Activated CD8-positive, alpha-beta memory T cell treated with anti-CD3 and anti-CD28 coated beads for 4 hours (primary cell): ENCODE measurements at places on chromosomes 12 and 14.

GRCh38 chr12:2794736-2795289, at the start of gene FKBP4:
FKBP4 (plus strand) TSS chr12:2794970; CDS start chr12:2795140, 170 bp downstream.
- peak; percentile 86 for DNase-seq

DNA sequence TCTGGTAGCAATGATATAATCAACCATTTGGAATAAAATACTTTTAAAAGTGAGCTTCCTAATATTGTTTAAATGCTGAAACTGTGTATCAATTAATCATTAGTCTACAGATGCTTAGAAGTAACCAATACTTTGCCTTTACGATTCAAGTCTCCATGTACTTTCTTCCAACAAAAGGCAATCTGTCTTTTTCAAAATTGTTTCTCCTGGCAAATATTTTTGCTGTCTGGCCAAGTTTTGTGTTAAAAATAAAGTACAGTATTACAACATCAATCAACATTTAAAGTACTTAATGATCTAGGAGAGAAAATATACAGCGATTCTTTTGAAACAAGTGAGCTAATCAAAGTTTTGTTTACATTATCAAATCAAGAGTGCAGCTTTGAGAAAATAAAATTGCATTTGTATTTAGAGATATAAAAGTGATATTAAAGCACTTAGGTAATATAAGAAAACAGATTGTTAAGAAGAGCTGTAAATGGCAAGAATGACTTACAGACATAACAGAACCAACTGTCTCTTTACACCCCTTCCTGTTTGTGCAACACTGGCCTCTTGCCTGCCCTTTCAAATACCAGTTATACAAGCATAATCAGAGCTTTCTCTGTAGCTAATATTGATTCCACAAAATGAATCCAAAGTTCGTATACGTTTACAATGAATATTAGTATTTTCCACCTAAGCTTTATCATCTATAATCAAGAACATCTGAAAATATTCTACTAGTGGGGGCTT, 38.2 kb upstream of the FBLN5 start:
- DNase-seq: no peak

DNA sequence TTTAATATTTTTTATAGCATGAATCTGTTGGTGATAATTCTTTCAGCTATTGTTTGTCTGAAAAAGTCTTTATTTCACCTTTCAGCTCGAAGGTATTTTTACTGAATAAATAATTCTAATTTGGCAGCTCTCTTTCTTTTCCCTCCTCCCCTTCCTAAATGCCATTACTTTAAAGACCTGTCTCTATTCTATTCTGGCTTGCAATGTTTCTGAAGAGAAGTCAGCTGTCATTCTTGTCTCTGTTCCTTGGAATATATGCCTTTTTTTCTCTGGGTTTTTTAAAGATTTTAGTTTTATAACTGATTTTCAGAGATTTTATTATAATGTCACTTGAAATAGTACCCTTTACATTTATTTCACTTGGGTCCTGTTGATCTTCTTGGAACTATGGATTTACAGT, 237.9 kb upstream of the DAAM1 start:
- DNase-seq: no peak

DNA sequence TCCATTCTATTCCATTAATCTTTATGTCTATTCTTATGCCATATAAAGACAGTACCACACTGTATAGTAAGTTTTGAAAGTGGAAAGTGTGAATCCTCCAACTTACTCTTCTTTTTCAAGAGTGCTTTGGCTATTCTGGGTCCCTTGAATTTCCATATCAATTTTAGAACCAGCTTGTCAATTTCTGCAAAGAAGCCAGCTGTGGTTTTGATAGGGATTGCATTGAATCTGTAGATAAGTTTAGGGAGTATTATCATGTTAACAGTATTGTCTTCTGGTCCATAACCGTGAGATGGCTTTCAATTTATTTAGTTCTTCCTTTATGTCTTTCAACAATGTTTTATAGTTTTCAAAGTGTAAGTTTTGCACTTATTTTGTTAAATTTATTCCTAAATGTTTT, 34.2 kb upstream of the GCH1 start:
- no peak for DNase-seq

DNA sequence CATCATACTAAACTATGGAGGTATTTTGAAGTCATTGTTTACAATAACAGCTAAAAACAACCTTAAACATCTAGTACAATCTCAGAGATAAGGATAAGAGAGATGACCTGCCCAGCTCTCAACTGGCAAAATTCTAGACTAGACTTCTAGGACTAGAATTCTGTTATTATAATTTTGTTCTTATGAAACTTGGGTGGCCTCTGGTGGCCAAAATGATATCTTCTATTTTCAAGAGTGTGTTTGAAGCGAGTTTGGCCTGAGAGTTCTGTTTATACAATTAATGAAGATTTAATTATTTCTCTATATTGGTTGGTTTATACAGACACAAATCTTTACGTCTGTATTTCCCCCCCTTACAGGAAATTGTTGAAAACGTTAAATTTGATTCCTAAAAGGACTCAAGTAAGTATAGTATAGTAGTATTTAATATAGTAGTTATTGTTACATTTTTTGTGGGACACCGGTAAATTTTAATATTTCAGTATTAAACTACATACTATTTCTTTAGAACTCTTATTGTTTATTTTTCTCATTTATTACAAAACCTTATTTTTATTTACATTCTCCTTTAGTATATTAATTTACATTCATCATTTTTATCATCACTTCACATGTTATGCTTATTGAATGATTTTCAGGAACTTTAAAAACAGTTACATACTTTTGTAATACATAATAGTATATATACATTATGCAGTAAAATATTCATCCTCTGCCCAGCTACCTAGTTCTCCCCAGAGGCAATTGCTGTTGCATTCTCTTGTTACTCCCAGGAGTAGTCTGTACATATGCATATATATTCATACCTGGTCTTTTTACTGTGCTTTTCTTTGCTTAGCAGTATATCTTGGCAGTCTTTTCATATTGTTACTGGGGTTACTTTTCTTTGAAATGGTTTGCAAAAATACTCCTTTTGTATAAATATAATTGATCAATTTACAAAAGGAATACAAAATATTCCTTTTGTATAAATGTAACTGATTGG, 6.6 kb downstream of the PPHLN1 start:
- DNase-seq: no peak

GRCh38 chr12:108097160-108097911, 31.8 kb upstream of the WSCD2 start:
- DNase-seq: no peak

DNA sequence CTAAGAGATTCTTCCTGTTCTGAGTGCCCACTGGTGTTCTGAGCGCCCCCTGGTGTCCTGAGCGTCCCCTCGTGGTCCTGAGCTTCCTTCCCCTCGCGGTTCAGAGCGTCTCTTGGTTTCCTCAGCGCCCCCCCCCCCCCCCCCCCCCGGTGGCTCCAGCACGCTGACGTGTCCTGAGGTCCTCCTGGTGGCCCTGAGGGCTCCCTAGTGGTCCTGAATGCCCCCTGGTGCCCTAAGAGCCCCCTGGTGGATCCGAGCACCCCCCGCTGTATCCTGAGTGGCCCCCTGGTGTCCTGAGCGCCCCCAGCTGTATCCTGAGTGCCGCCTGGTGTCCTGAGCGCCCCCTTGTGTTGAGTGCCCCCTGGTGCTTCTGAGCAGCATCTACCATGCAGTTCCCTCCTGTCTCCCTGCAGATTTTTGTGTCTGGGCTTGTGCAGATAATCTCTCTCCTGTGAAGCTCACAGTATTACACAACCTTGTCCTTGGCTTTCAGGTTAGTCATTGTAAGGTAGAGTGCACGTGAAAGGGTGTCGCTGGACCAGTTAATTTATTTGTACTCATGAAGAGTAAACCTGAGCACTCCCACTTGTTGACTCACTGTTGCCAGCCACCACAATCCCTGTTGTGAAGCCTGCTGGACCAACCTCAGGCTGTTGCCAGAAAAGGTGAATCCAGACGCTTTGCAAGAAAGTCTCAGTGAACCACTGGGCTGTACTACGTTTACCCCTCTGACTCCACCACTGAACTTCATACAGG, 1168.4 kb downstream of the TMEM121 start:
- no peak for DNase-seq

GRCh38 chr12:105922670-105923102, 216.1 kb downstream of the NUAK1 start:
- DNase-seq: no peak

DNA sequence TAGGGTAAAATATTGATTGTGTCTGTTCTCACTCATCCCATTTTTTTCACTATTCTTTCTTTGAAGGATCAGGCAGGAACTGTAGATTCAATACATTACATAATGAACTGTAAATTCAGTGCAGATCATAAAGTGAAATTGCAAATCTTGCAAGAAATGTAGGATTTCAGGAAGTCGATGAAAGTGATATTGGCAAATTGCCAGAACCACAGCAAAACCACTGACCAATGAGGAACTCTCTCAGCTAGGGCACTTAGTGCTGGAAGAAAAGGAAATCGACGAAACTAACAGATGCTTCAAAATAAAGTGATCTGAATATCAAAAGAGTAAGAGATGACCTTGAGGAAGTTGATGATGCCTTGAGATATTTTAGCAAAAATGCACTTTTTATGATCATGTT, 157.6 kb downstream of the AACS start:
- no peak for DNase-seq
